ENCODE measurements at places on chromosomes 3 and 15.

- no peak for DNase-seq
Measured at GRCh38 chr3:114893361-114893760, 253.7 kb downstream of the ZBTB20 start.

DNA sequence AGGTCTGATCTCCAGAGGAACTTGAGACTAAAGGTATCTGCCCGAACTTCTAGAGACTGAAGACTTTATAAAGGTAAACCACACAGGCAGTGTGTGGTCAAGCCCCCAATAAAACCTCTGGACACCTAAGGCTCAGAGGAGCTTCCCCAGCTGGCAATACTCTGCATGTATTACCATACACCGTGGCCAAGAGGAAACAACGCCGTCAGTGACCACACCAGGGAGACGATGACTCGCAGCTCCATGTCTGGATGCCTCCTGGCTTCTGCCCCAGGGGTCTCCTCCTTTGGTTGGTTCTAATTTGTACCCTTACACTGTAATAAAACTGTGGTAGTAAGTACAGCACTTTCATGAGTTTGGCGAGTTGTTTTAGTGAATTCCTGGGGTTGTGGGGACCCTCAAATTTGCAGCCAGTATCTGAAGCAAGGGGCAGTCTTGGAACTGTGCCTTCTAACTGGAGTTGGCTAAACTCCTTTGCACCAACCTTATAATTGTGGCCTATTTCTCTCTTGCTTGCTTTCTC is 32.1 kb upstream of the BCL2L10 start:
- no peak for DNase-seq

- no peak for DNase-seq
Measured at GRCh38 chr3:153320585-153321128, 158.6 kb downstream of the RAP2B start.

DNA sequence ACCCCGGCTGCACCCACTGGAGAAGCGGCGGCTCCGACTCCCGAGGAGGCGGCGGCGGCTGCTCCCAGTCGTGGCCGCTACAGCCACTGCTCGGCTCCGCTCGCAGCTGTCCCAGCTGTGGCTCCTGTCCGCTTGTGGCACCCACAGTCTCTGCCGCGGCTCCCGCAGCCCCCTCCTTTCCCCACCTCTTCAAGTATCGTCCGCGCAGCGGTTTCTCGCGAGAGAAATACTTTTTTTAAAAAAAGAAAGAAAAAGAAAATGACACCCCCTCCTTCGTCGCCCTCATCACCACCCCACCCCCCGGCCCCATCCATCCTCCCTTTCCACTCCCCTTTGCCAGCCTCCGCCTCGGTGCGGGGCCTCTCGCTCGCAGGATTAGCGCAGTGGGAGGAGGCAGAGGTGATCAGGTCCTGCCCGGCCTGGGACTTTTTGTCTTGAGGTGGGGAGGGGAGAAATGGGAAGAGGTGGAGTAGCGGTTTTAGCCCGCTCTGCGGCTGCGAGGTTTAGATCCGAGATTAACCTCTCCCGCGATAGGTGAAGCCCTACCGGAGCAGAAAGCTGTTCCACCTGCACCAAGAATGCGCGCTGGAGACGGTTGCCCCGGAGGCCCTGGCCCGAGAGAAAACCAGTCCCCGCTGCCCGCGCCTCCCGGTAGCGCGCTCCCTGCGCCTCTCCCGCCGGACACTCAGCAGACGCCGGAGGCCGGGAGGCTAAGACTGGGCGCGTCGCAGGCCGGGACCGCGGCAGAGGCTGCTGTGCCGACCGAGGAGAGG is at the start of gene FBN1:
Gene FBN1 (minus strand): TSS at position 152 of the 773 bp plus-strand sequence. CDS start 940 bp downstream, outside the sequence.
- peak; percentile 73 for DNase-seq
